Endodermal cell (in vitro differentiated cells): ENCODE measurements at places on chromosomes 4 and X.
A peak's percentile ranks its signal among the peaks of the same experiment; 100 is the strongest.

- no peak for DNase-seq
These were observed 173.5 kb downstream of the ASMT start for GRCh38 chrX:1788300-1788911.

- no peak for DNase-seq
These were observed 5.9 kb downstream of the SMIM43 start for GRCh38 chr4:121758925-121759568.

DNA sequence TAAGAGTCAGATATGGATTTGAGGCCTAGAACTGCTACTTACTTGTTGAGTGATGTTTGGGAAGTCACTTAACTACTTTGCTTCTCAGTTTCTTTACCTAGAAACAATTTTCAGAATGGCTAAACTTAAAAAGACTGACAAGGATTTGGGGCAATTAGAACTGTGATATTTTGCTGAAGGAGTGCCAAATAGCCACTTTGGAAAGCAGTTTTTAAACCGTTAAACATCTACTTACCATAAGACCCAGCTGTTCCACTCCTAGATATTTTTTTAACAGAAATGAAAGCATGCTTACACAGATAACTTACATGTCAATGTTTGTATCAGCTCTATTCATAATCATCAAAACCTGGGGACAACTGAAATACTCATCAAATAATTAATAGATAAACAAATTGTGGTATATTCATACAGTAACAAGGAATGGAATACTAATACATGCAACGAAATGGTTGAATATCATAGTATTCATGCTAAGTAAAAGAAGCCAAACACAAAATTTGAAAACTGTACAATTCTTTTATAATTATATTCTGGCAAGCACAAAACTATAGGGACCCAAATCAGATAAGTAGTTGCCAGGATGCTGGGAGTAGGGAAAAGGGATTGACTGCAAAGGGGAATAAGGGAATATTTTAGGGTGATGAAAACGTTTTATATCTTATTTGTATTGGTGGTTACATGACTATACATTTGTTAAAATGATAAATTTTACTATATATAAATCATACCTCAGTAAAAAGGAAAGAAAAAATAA, 24.0 kb downstream of the RPA4 start:
- DNase-seq = no peak

GRCh38 chr4:76028350-76028765, 5.1 kb upstream of the CXCL10 start:
- no peak for DNase-seq

- no peak for DNase-seq
These were observed 31.7 kb upstream of the MXRA5 start for GRCh38 chrX:3378156-3378555.

DNA sequence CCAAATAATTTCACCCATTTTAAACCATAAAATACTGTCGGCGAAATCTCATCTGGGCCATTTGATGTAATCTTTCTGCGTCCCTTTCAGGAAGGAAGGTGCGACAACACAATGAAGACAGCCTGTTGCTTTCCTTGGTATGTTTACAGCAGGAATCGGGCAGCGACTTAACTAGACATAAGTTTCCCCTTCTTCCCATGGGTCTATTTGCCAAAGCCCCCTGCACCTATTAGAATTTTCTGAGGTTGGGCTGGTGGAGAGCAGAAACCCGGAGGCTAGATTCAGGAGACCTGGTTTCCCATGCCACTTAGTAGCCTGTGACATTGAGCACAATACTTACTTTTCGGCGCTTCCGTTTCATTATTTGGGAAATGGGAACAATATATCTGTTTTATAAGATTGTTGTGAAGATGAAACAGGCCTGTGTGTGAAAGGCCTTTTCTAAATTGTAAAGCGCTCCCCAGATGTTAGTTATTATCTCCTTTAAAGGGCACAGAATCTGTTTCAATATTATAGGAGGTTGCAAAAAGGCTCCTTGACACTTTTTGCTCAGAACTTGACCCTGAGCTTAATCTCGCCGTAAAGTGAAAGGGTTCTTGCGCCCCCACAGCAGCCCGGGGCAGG, 552 bp upstream of the AFF1 start:
- DNase-seq = peak; percentile 65

DNA sequence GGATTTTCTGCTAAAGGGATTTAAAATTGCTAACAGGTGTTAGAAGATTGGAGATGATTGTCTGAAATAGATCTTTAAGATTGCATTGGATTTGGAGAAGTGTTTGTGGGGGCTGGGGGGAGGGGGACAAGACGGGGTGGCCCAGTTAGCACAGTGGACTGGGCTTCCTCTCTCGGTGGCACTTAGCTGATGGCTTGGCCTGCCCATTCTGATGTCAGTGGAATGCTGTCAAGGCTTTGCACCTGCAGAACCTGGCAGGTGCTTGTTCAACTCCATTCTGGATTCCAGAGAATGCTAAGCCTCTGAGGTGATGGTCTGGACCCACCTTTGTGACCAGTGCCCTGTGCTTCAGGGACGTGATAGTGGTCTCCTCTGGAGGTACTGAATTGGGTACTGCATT, 43.7 kb downstream of the ADD1 start:
- peak; percentile 49 for DNase-seq

DNA sequence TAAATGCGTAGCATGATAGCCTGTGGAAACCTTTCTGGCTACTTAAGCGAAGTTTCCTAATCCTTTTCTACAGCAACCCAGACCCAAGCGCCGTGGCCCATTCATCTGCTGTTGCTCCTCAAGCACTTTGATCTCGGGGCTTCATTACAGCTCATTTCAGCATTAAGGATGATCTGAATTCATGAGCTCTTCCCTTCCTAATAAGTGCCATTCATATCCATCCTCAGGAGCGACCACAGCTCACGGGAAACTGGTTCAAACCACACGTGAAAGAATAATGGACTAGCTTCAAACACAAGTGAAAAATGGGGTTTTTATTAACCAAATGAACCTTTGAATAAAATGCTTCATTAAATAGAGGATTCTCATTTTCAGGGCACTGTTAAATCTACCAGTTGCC, 202.6 kb upstream of the LEF1 start:
- no peak for DNase-seq

GRCh38 chrX:9635368-9635767, 130.3 kb downstream of the GPR143 start:
- no peak for DNase-seq

DNA sequence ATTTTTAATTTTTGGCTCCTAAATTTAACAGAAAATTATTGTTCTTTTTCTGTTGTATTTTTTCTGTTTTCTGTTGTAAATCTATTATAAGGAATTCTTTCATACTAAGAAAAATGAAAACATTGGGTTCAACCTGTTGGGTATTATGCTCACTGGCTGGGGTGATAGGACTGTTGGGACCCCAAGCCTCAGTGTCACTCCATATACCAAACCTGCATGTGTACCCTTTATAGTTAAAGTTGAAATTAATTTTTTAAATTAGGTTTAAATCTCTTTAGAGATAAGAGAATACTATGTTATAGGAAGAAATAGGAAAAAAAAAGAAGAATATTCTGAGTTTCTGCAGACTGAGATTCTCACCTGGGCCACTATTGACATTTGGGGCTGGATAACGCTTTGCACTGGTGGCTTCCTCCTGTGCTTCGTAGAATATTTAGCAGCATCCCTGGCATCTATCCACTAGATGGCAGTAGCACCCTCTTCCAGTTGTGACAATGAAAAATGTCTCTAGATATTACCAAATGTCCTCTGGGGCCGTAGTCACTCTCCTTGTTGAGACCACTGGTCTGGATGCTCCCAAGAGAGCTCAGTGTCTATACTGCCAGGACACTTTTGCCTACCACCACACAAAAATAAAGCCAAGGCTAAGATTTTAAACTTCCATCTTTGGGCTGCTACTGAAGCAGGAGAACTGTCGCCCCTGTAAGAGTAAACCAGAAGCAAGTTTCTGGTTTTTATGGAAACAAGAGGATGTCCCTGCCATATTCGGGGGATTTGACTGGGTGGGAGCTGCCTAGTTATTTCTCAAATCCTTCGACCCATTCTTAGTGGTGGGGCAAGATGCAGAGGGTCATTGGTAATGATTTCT, 22.4 kb upstream of the CLTRN start:
- DNase-seq = peak; percentile 83

DNA sequence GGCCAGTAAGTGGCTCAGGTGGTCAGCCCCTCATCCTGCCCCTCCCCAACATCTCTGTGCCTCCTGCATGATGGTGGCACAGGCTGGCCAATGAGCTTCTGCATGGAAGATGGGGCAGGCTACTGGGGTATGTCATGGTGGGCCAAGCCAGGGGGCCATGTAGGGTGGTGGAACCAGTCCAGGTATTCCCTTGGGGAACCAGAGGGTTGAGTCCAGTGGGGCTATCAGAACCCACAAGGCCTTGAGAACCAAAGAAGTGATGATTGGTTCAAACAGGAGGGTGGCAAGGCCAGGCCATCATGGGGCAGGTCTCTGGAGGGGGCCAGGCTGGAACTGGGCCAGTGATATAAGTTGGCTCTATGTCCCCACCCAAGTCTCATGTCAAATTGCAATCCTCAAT, 18.8 kb upstream of the PPP2R2C start:
- no peak for DNase-seq

GRCh38 chrX:15336023-15336413, 695 bp upstream of the PIGA start:
- no peak for DNase-seq

- DNase-seq = peak; percentile 88
These were observed 738.7 kb upstream of the NDST4 start for GRCh38 chr4:115851918-115852766.

DNA sequence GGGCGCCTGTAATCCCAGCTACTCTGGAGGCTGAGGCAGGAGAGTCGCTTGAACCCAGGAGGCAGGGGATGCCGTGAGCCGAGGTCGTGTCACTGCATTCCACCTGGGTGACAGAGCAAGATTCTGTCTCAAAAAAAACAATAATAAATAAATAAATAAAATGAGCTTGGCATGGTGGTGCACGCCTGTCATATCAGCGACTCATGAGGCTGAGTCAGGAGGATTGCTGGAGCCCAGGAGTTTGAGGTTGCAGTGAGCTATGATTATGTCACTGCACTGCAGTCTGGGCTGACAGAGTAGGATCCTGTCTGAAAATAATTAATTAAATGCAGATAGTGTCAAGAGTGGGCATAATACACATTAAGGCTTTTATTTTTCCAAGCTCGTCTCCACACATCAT, 77.5 kb downstream of the DHRSX start:
- DNase-seq = no peak

DNA sequence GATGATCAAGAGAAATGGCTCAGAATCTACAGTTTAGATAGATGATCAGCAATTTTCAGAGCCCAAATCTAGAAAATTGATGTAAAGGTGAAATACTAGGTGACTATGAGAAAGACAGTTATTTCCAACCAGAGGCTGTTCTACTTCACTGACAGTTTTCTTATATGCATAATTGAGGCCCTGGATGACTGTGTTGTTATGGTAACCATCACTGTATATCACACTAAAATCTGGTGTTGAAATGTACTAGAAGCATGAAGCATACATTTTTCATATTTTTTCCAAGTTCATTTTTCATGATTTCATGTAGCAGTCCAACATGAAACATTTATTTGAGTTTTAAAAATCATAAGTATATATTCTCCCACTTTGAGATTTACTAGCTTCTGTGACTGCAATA, 87.4 kb downstream of the ATXN3L start:
- no peak for DNase-seq

DNA sequence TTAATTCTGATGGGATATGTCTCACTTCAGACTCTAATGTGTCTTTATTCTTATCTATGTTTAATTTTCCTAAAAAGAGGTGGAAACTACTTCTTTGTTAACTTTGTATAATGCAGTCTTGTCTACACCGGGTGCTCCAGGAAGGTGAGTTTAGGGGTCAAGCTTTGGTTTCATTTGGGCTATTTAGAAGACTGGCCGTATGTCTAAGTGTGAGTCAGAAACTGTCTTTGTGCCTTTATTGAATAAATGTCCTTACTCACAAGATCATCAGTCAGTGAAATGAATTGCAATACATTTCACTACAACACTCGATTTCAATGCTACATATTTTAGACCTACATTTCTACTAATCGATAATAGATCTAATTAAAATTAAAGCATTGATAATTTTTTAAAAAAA, 56.2 kb downstream of the PROM1 start:
- no peak for DNase-seq

DNA sequence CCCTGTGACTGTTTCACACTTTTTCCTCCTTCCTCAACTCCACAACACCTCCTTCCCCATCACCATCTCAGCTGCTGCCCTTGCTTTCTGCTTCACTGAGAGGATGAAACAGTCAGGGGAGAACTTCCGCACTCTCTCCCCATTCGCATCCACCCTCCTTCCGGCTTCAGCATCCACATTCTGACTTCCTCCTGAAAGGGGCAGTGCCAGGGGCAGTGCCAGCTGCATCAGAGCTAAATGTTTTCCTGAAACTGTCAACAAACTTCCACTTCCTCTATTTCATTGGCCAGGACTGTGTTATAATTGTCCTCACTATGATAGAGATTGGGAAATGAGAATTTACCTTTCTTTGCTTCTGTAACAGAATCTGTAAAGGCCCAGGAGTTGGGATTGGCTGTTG, 18.2 kb upstream of the RASL11B start:
- DNase-seq = no peak

DNA sequence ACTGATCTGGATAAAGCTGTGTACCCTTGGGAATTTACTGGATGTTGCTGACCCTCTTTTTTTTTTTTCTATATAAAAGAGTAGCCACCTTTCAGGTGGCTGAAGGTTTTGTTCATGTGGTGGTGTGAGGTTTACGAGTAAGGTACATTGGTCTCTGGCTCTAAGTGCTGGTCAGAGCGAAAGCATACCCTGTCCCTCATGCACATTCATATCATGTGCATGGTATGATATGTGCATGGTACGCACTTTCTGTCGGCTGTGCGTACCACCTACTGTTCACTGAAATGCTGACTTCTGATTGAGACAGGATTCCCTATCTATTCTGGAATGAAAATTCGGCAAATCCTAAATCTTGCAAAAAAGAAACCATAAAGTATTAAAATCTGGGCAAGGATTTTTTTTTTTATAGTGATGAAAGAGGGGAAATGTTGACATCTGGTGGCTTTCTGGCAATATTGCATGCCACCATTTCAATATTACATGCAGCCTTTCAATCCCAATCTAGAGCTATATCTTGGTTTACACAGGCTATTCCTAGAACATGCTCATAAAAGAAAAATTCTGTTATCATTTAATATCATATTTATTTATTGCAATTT, 32.8 kb downstream of the FAM149A start:
- DNase-seq = no peak

GRCh38 chrX:68433155-68433980, at the start of gene OPHN1:
TSS of gene OPHN1 (minus strand) at chrX:68433495. CDS start at chrX:68433020, 475 bp downstream.
- DNase-seq = peak; percentile 87

- DNase-seq = no peak
These were observed 100.6 kb downstream of the ABLIM2 start for GRCh38 chr4:8058031-8058479.

GRCh38 chr4:63171341-63171740, 1237.9 kb downstream of the TECRL start:
- no peak for DNase-seq

DNA sequence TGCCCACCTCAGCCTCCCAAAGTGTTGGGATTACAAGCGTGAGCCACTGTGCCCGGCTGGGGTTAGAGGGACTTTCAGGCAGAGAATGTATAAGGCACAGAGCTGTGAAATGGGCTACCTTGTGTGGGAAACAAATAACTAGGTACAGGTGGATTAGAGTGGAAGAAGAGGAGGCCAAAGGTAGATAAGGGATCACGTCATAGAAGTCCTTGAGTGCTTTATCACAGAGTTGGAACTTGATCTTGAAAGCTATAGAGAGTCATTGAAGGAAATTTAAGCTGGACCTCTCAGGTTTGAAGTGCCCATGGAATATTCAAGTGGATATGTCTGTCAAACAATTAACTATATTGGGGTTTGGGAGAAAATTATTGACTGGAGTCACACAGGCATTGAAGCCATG, 8.4 kb downstream of the N4BP2 start:
- no peak for DNase-seq
